ENCODE measurements at places on chromosomes 5 and 9.

DNA sequence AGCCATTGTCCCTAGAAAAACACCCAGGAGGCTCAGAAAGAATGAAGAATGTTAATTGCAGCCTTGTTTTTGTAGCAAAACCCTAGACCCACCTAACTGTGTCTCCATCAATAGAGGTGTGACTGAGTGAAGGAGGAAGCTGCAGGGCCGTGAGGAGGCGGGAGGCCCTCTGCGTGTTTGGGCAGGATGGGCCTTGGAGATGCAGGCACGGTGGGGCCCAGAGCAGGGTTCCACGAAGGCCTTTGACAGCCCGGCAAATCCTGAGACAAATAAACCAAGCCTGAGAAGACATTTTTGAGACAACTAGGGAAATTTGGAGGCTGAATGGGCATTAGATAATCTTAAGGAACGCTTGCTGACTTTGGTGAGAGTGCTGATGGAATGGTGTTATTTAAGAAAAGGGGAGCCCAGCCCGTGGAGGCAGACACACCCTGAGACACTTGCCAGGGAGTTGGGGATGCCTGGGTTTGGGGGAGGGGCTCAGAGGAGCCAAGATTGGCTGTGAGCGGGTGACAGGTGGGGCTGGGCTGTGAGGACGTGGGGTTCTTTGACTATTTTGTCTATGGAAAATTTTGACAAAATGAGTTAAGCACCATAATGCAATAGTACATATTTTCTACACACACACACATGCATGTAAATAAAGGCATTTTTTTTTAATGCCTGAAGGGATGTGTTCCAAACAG, 48.8 kb downstream of the BARX1 start:
- no peak for DNase-seq

DNA sequence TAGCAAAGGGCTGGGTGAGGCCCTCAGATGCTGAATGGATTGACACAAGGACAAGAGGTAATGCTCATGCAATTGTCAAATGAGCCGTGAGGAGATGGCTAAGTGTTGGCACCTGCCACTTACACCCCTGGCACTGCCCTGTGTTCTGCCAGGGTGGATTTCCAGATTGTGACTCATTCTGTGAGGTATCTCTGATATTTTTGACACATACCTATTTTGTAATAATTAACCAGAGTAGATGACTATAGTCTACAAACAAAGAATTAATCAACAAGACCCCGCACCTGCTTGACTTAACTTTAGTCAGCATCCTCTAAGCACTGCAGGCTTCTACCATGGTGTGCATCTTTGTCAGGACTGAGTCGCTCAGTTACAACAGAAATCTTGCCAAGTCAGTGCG, 200.8 kb downstream of the DIRAS2 start:
- no peak for DNase-seq

DNA sequence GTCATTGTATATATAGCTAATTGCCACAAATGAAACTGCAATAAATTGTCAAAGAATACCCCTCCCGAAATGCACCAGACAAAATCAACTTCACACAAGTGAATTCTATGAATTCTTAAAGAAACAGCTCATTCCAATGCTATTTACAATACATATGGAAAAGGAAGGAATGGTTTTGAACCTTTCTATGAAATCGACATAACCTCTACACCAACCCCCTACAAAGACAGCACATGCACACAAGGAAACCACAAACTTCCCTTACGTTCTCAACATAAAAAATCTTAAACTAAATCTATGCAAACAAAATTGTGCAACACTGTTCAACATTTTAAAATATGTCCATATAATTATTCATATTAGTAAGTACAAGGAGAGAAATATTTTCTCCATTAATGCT, 39.2 kb downstream of the MARCHF11 start:
- DNase-seq: no peak

GRCh38 chr9:99828417-99829176, 6.9 kb downstream of the NR4A3 start:
- no peak for DNase-seq

GRCh38 chr9:110187126-110187525, 20.8 kb downstream of the C9orf152 start:
- no peak for DNase-seq

All from D341Med (cell line).